LHCN-M2 (cell line): ENCODE measurements at places on chromosomes 11 and 22. TPM values are rescaled to one million over a fixed set of nuclear protein-coding genes. Genes with fewer than 3 reads are reported as not detected.

Gene MS4A4E
- not detected in 2 replicates for total RNA-seq

Gene OR8A1
- total RNA-seq, result not detected in 2 replicates

Gene OR5P2
- total RNA-seq, result not detected in 2 replicates

Gene HTR3A
- total RNA-seq, result not detected in 2 replicates

Gene PSMC3
- total RNA-seq, result 268 and 274 TPM in 2 replicates

Gene OR1S2
- not detected in 2 replicates for total RNA-seq

Gene RABL2B
- total RNA-seq, result 12.3 and 13.5 TPM in 2 replicates

Gene ISX
- not detected in 2 replicates for total RNA-seq

Gene NLRP10
- total RNA-seq, result 2.7 and 10.7 TPM in 2 replicates

Gene MRGPRX1
- not detected in 2 replicates for total RNA-seq

Gene LARGE2
- total RNA-seq, result not detected in 2 replicates

Gene KRTAP5-9
- total RNA-seq, result not detected in 2 replicates

Gene MIOX
- total RNA-seq, result not detected in 2 replicates

Gene MFNG
- total RNA-seq, result 0.17 and 1.3 TPM in 2 replicates

Gene CATSPER1
- total RNA-seq, result 0.75 and 1.8 TPM in 2 replicates

Gene CHRM1
- not detected in 2 replicates for total RNA-seq

Gene RFPL1
- not detected in 2 replicates for total RNA-seq

Gene CD6
- not detected in 2 replicates for total RNA-seq

Gene THY1
- 221 and 333 TPM in 2 replicates for total RNA-seq

Gene MTMR2
- 19.5 and 22.7 TPM in 2 replicates for total RNA-seq

Gene OR2D2
- not detected in 2 replicates for total RNA-seq

Gene SLC22A8
- total RNA-seq, result not detected in 2 replicates

Gene ELMOD1
- total RNA-seq, result 0.45 and 1.4 TPM in 2 replicates

Gene SLC17A6
- total RNA-seq, result not detected in 2 replicates

Gene KCTD14
- total RNA-seq, result 1.2 and 1.9 TPM in 2 replicates

Gene BACE1-AS
- total RNA-seq, result 3.4 and 4.7 TPM in 2 replicates

Gene DTX4
- 0.38 and 1.2 TPM in 2 replicates for total RNA-seq

Gene P4HA3
- total RNA-seq, result 3.1 TPM in 2 replicates

Gene UCP3
- total RNA-seq, result 0.71 and 1.1 TPM in 2 replicates

Gene TEX12
- not detected in 2 replicates for total RNA-seq

Gene PGGHG
- total RNA-seq, result 5.2 and 7.6 TPM in 2 replicates

Gene FREY1
- total RNA-seq, result 0.63 TPM in 1 of 2 replicates, not detected in the other

Gene YAP1
- 99.4 and 118 TPM in 2 replicates for total RNA-seq

Gene LSP1
- 311 and 321 TPM in 2 replicates for total RNA-seq

Gene PLAAT5
- not detected in 2 replicates for total RNA-seq

Gene OR51E2
- total RNA-seq, result not detected in 2 replicates

Gene ACER3
- 11.1 and 12.5 TPM in 2 replicates for total RNA-seq

Gene RAB30
- total RNA-seq, result 9.6 and 10.4 TPM in 2 replicates

Gene IRAG1
- 0.38 and 1.3 TPM in 2 replicates for total RNA-seq

Gene PIH1D2
- 1.5 and 2.0 TPM in 2 replicates for total RNA-seq

Gene FGF4
- total RNA-seq, result not detected in 2 replicates

Gene RTN4RL2
- 0.23 and 0.38 TPM in 2 replicates for total RNA-seq

Gene CLP1
- 25.3 TPM in 2 replicates for total RNA-seq

Gene PHLDA2
- total RNA-seq, result 12.5 and 12.6 TPM in 2 replicates

Gene RAG1
- total RNA-seq, result 0.71 and 0.75 TPM in 2 replicates

Gene MMP10
- not detected in 2 replicates for total RNA-seq

Gene SYT8
- total RNA-seq, result 0.13 and 0.17 TPM in 2 replicates

Gene P2RY6
- total RNA-seq, result 0.17 TPM in 1 of 2 replicates, not detected in the other
